WERI-Rb-1 (cell line): ENCODE measurements at places on chromosomes 12 and 14.

DNA sequence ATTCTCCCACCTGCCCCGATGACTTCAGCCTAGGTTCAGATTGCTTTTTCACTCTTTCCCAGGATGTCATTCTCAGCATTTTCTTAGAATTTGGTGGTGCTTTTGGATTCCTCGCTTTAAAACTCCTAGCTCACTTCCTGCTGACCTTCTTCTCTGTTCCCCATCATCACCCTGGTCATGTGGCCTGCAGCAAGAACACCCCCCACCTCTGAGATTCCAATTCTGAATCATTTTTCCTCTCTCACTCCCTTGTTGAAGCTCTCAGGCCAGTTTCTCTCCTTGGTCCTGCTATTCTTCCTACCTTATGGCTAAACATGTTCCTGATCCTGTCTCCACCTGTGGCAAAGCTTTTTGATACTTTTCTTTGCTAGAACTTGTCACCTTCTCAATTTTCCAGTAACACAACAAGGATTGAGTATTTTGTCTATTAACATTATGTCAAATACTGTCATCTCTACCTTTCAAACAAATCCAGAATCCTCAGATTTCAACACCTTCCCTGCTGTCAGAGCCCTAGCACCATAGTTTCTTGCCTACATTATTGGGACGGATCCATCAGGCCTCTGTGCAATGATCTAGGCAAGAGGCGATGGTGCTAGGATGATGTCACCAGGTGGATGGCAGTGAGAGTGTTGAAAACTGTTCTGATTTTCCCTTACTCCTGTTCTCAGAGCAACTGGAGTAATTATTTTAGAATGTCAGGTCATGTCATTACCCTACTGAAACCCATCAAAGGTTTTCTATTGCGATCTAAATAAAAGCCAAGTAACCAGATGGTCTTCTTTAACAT, 233.7 kb downstream of the MON2 start:
- no peak for DNase-seq

DNA sequence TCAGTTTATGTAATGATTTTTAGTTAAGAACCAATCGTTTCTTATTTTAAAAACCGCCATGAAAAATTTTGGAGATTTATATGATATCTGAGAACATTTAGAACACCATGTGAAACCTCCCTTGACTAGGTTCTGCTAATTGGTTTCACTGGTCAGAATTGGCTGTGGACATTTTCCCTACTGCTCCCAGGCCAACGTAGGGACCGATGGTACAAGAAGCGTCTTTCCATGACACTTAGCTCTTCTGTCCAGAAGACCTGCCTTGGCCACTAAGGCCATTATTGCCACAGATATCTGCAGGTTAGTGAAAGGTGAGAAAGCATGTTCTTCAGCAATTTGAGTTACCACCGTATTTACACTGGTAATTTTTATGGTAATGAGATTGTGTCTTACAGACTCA, 424.0 kb downstream of the TMEM117 start:
- no peak for DNase-seq

DNA sequence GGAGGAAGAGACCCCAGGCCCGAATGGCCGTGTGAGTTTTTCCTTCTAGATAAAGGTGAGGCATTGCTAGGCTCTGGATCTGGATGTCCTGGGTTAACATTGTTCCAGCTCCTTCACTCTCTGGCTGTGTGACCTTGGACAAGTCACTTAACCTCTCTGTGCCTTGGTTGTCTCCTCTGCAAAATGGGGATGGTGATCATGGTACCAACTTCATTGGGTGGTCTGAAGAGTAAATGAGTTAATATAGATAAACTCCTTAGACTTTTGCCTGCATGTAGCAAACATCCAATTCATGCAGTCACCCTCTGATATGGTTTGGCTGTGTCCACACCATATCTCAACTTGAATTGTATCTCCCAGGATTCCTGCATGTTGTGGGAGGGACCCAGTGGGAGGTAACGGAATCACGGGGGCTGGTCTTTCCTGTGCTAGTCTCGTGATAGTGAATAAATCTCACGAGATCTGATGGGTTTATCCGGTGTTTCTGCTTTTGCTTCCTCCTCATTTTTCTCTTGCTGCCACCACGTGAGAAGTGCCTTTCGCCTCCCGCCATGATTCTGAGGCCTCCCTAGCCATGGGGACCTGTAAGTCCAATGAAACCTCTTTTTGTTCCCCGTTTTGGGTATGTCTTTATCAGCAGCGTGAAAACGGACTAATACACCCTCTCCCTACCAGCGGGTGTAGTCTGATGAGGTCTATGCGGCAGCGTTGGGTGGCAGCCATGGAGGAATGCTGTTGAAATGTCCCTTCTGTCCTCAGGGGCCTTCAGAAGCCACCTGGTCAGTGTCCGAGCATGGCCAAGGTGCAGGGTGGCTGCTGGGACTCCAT, 256.1 kb downstream of the GLT1D1 start:
- no peak for DNase-seq

DNA sequence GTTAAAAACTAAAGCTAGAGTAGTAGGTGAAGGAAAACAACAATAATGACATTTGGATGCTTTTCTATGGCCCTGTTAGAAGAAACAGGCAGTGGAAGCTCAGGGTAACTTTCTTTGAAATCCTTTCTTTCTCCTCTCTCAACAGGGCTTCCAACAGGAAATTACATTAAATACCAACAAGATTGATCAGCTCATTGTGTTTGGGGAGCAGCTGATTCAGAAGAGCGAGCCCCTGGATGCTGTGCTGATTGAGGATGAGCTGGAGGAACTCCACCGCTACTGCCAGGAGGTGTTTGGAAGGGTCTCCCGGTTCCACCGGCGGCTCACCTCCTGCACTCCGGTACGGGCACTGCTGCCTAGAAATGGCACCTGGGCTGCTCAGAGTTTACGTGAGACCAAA, 81.5 kb downstream of the ESR2 start:
- no peak for DNase-seq

DNA sequence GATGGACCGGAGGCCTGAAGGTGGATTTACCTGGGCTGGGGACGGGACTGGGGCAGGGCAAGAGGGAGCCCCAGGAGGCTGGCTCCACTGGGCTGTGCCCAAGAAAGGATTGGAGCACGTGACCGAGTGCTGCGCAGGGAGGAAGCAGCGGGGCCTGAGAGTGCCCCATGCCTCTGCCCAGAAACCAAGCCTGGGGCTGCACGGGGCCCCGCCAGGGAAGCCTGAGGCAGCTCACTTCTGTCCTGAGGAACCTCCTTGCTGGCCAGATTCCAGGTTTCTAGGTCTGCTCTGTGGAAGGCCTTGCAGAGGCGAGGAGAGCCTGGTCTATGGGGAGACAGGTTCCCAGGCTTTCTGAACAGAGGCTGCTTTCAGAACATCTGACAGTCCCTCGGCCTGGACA, 10.4 kb downstream of the NGB start:
- DNase-seq = no peak

- DNase-seq = no peak
These were observed 365.6 kb upstream of the TMPO start for GRCh38 chr12:98149691-98150210.

DNA sequence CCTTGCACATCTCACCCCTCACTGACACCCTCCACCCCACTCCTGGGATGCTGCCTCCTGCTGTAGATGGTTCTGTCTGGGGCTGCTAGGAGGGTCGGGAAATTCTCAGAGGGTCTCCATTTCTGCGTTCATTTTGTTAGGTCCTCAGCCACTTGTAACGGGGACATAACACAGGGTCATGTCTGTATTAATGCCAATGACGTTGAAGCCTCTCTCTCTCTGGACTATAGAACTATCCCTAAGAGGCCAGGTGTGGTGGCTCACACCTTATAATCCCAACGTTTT, 14.6 kb downstream of the SIVA1 start:
- no peak for DNase-seq

DNA sequence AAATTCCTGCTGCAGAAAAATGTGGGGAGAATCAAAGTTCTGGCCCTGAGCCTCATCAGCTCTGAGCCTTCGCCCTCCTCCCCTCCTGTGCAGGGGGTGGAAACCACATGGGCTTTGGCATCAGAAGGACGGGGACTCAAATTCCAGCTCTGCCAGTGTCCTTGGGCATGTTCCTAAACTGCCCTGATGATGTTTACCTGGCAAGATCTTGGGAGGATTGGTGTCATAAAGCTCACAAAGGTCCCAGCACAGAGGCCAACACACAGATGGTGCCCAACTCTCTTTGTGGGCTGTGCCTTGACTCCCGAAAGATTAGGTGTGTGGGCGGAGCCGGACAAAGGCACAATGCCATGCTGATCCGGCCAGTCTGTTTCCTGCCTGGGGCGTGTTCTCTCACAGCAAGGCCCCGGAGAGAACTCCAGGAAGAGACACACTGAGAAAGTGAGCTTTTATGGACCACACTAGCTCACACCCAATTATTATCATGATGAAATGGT, 20.5 kb upstream of the CLMN start:
- peak; percentile 64 for DNase-seq

DNA sequence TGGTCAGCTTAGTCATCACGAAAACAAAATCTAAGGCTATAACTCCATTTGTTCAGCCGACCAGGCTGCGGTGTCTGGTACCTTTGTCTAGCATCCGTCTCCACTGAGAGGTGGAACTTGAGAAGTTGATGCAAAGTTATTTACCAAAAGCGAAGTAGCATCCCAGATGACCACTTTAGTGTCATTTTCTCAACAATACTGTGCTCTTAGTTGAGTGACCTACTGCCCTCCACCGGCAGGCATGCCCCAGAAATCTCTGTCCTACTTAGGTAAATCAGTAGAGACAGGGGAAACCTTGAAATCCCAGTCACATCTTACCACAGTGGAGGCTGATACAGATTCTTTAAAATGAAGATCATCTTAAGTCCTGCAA, 1.3 kb upstream of the ST8SIA1 start:
- peak; percentile 70 for DNase-seq

DNA sequence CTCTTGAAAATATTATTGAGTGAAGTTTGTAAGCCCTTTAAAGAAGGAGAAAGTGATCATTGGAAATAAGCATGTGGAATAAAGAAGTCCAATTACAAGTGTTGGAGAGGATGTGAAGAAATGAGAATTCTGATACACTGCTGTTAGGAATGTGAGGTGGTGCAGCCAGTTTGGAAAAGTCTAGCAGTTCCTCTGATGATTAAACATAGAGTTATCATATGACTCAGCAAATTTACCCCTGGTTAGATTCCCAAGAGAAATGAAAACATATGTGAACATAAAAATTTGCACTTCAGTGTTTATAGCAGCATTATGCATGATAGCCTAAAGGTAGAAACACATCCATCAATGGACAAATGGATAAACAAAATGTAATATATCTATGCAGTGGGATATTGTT, 319.9 kb downstream of the AEBP2 start:
- DNase-seq = no peak

- DNase-seq = no peak
These were observed 75.1 kb upstream of the NUDT4 start for GRCh38 chr12:93302331-93303229.

- peak; percentile 27 for DNase-seq
These were observed 167.9 kb downstream of the PHETA1 start for GRCh38 chr12:111201036-111201435.

DNA sequence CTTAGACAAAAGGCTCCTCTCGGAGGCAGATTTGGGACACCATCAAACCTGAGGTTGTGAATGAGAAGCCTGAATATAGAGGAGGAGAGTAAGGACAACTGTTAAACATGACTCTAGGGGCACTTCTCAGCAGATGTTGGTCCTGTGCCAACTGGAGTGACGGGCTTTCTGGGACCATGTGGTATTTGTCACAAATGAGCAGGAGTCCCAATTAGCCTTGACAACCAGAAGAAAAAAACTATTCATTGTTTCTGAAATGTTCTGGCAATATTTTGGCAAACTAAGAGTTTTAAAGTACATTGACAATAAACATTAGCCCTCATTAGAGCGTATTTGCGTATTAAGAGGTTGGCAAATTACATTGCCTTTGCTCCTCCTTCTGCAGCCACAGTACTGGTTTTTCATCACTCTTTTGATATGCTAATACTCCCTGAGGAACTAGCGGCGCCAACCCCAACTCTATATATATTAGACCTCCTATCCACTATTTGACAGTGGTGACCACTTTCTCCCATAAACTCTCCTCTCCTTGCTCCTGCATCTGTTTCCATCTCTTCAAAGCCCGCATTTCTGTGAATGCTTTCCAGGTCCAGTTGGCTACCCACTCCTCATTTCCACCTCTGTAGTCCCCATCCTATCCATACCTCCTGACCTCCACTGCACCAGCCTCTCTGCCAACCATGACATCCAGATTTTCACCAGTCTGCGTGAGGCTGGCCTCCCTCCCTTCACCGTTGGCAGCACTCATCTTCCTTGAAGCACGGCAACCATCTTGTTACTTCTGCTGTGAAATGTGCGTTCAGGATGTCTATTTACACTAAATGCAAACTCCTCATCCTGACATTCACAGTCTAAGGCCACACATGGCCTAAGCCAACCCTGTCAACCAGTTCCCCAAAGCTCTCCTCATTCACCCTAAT, 100.7 kb downstream of the ZFC3H1 start:
- no peak for DNase-seq

- DNase-seq = no peak
These were observed 117.7 kb downstream of the RFLNA start for GRCh38 chr12:124412646-124413015.

GRCh38 chr12:96549341-96549740, 60.0 kb downstream of the CFAP54 start:
- DNase-seq = no peak

GRCh38 chr14:65260786-65261185, 151.7 kb upstream of the FUT8 start:
- DNase-seq = no peak
